ENCODE measurements at places on chromosomes 2 and 18.

DNA sequence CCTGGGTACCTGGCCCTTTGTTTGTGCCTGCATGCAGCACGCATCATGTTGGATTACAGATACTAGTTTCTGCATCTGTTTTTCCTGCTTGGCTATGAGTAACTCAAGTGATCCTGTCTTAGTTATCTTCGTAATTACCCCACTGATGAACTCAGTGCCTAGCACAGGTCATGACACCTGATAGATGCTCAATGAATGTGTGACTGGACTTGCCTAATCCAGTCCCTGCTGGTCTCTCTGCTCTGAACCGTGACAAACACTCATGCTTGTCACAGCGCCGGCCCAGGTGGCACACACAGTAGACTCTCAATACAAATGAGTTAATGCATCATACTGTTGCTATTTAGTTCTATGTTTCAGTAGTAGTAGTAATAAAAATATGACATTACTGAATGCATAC, 31.2 kb upstream of the NTSR2 start:
- DNase-seq, result no peak

- DNase-seq, result no peak
Observed at GRCh38 chr2:185316383-185316782, 422.2 kb upstream of the FSIP2 start.

- DNase-seq, result no peak
Observed at GRCh38 chr2:113376913-113377445, 60.5 kb upstream of the ZNG1B start.

DNA sequence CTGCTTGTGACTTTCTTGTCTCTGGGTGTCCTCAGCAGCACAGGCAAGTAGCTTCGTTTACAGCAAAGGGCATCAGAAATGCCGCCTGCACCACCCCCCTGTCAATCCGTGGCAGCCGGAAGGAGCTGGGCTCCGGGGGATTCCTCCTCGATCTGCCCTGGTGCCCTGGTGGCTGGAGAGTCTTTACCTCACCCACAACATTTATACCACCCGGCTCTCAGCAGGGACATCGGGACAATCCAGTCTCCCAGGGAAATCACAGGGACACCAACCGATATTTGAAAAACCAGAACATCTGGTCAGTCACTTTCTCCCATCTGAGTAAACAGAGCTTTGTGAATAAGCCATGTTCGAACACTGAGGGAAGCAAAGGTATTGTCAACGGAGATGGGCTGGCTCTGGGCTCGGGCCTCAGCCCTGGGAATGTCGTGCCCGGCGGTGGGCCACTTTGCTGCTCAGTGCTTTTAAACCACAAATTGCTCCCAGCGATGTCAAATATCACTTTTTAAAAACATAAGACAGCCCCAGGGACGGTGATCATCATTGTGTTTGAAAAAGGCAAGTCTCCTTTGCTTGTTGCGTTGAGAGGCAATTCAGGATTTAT, 210.0 kb upstream of the SALL3 start:
- DNase-seq, result no peak

GRCh38 chr2:226098861-226099745, 699.6 kb downstream of the NYAP2 start:
- DNase-seq, result no peak
